ENCODE measurements at places on chromosomes 11 and 22.

GRCh38 chr11:110883256-110883655 is 171.0 kb upstream of the ARHGAP20 start:
- no peak for DNase-seq

- no peak for DNase-seq
These were observed 110.9 kb downstream of the RASSF10 start for GRCh38 chr11:13119941-13120520.

DNA sequence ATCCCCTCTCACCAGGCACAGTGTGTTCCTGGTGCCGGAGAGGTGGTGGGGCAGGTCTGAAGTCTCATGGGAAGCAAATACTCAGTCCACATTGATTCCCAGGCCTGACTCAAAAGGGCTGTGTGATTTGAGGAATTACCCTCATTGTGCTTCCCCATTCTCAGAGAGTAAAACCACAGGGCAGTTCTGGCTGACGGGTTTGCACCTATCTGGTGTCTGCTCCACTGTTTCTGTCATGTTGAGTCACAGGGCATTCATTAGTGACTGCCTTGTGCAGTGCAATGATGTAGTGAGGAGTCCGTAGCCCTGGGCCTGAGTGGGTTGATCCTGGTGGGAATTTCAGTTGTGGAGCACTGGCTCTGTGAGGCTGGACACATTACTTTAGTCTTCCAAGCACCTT is 85.2 kb upstream of the ARHGAP20 start:
- no peak for DNase-seq

GRCh38 chr22:27310966-27311697 is 490.4 kb downstream of the MN1 start:
- DNase-seq, result no peak

GRCh38 chr11:2092956-2093412 is 46.2 kb downstream of the IGF2 start:
- no peak for DNase-seq

- no peak for DNase-seq
These were observed 71.7 kb upstream of the EED start for GRCh38 chr11:86172894-86173293.

GRCh38 chr22:37060801-37061610 is 9.5 kb downstream of the KCTD17 start:
- no peak for DNase-seq

GRCh38 chr22:46060292-46061123 is 83.5 kb upstream of the WNT7B start:
- DNase-seq, result no peak

GRCh38 chr11:122175306-122175705 is 59.3 kb upstream of the BLID start:
- no peak for DNase-seq

DNA sequence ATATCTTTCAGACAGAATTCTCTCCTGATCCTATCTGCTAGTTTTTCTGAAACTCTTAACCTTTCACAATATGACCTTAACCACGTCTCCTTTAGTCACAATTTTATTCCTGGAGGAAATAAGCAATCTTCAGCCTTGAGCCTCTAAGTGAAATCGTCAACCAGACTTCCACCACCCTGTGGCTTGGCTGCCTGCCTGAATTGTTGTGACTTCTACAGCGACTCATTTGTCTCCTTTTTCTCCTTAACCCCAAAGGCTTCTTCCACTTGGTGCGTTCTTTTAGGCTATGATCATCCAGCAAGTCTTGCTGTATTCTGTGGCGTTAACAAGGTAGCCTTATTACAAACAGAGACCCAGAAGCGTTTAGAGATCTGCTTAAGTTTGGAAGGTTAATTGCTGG is 535.1 kb upstream of the ARHGAP42 start:
- no peak for DNase-seq

DNA sequence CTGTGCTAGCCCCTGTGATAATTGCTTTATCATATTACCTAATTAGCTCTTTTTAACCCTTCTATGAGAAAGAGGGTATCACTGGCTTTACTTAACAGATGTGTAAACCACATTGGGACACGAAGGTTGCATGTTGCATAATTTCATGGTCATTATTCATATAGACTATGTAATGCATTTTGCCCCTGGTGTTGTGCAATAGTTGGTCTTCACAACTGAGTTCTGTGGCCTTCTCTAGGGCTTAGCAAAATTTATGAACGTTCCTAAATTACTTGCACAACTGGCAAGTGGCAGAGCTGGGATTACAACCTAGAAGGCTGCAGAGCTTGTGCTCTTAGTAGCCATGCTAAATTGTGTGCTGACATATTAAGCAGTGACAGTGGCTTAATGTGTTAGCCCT is 34.6 kb upstream of the PDGFD start:
- no peak for DNase-seq

DNA sequence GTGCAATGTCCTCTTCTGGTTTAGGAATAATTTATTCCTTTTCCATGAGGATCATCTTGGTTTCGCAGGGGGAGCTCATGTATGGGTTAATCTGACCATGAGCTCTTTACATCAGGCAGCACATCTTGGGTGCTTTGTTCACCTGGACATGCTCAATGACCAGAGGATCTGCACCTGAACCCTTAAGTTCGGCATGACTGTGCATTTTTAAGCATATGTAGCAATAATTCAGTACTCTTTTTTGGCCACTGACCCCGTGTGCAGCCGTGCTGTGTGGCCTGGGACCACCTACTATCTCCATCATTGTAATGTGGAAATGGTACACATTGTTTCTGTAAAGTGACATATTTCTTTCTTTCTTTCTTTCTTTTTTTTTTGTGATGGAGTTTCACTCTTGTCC is 62.9 kb downstream of the DEPDC5 start:
- DNase-seq, result no peak

- no peak for DNase-seq
These were observed 115.1 kb downstream of the ATXN10 start for GRCh38 chr22:45786726-45787125.

DNA sequence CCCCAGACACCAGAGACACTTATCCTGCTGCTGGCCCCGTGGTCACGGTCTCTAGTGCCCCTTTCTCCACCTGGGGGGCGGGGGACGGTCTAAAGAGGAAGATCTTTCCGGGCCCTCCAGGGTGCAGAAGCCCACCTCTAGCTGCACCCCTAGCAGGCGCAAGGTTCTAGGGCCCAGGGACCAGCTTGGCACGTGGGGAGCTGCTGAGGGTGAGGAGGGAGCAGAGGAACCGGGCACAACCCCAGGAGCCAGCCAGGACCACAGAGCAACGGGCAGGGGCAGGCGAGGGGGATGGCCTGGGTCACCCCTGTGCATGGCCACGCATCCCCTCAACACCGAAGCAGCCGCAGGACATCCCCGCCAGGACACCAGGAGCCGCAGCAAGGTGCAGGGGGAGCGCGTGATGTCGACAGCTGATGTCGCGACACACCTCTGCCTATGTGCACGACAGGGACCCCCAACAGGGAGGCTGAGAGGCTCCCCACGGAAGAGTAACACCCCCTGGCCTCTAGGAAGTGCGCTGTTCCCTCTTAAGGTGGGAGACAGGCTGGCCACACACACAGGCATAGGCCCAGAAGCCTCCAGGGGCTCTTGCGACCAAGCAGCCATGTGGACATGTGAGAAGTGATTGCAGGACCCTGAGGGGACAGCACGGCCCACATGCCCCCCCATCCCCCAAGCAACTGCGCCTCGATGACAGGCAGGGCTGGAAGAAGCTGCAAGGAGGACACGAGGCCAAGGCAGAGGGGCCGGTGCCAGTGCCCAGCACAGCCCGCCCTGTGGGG is 5.1 kb downstream of the LRFN4 start:
- DNase-seq, result no peak

GRCh38 chr22:37126882-37127281 is 17.4 kb upstream of the TMPRSS6 start:
- no peak for DNase-seq

DNA sequence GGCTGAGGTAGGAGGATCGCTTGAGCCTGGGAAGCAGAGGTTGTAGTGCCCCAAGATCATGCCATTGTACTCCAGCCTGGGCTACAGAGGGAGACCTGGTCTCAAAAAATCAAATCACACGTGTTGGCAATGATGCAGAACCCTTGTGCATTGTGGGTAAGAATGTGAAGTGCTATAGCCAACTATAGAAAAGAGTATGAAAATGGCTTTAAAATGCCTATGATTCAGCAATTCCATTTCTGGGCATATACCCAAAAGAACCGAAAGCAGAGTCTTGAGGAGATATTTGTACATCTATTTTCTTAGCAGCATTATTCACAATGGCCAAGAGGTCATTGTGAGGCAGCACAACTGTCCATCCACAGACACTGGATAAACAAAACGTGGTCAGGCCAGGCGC is 2.6 kb upstream of the FADS3 start:
- no peak for DNase-seq

- DNase-seq, result no peak
These were observed 14.5 kb downstream of the CSRP3 start for GRCh38 chr11:19187114-19187832.

DNA sequence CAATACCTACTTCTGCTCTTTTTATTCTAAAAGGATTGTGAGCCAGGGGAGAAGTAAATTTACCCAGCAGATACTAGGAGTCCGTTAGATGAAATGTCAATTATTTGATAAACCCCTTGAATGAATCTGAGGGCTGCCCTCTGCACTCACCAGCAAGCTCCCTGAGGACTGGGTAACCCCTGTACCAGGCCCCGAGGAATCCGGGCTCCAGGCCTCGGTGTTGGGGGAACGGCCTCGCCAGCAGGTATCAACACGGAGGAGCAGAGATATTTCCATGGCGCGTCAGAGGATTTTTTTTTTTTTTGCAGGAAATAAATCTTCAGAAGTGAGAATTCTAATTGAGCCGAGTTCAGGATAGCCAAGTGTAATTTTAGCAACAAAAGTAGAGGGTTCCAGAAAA is 1408.8 kb downstream of the BRD1 start:
- no peak for DNase-seq

DNA sequence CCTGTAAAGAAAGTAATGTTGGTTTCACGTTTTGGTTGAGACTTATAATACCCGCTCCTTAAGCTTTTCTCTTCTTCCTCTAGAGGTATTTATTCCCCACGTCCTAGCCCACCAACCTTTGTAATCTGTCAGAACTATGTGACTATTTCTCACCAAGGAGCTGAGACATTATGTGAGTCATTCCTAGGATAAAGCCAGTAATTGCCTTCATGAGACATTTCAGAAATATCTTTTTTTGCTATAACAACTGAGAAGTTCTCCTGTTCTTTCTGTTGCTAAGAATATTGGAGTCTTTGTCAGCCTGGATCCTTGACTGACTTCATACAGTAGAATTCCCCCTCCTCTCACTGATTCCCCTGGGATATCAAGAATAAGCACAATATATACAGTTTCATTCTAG is 1497.0 kb upstream of the TENM4 start:
- DNase-seq, result no peak

DNA sequence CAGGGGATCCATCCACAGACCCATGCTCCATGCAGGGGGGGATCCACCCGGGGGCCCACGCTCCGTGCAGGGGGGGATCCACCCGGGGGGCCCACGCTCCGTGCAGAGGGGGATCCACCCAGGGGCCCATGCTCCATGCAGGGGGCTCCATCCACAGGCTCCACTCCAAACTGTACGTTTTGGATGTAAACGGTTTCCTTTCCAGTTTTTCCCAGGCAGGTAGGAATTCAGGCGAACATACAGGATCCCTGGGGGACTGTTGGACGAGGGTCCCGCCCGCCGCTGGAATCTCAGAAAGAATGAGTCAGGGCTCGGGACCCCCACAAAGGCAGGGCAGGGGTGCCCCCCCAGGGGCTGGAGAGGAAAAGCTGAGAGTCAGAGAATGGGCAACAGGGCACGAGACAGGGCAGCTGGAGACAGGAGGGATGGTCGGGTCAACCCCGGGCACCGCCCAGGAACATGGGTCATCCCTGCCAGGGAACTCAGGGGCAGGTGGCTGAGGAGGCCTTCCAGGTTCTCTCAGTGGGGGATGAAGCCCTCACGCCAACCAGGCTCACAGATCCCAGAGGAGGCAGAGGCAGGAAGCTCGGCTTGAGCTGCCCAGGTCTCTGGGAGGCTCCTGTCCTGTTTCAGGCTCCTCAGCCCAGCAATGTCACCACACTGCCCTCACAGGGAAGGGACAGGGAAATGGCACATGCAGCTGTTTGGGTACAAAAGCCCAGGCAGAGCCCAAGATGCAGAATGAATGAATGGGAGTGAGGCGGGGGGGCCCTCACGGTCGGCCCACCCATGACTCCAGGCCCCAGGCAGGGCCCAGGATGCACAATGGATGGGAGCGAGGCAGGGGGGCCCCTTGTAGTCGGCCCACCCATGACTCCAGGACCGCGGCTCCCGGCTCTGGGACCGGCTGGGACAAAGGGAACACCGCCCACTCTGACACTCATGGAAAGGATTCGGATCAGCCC is 200.2 kb downstream of the BRD1 start:
- DNase-seq, result no peak

DNA sequence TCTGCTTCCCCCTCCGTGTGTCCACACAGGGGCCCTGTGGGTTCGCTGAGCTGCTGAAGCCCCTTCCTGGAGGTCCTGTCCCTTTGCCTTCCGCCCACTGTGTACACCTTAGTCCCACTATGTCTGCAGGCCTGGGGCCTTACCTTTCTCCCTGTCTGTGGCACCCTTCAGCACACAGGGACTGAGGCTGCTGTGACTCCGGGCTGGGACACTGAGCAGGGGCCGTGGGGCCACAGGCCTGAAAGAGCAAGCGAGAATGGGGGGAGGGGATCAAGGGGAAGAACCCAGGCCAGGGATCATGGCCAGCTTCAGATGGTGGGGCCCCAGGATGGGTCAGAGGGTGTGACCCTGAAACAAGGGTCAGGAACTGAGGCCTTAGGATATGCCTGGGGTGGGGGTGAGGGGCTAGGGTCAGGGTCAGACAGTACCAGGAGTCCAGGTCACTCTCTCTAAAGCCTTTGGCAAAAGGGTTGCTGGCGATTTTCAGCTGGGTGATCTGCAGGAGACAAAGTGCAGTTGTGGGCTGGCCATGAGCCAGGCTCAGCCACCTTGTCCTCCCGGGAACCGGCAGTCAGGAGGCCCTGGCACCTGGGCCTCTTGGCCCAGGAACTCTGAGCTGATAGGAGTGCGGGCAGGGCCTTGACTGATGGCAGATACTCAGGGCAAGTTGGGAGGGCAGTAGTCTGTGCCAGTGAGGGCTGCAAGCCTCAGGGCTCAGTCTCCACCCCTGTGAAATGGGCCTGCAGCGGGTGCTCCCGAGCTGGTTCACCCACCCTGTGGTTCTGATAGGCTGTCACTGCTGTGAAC is 2.6 kb upstream of the NUDT8 start:
- DNase-seq, result no peak

GRCh38 chr11:10350334-10350733 is 45.5 kb downstream of the ADM start:
- DNase-seq, result no peak

GRCh38 chr11:69058511-69059270 is 10.0 kb downstream of the TPCN2 start:
- DNase-seq, result no peak
